ENCODE measurements at places on chromosomes 5 and 9.

- H3K4me1 ChIP-seq, result no peaks in the 10 kb centered on the region
- H3K36me3 ChIP-seq, result no peaks in the 10 kb centered on the region
- no peaks in the 10 kb centered on the region for H3K27me3 ChIP-seq
- no peak overlapping the region for H3K27ac ChIP-seq
- no peak overlapping the region for H3K4me3 ChIP-seq
These were observed 37.3 kb upstream of the TRIO start for GRCh38 chr5:14105718-14106410.

- peak; percentile 34 for DNase-seq
- peak overlapping the region; percentile 12 for H3K27ac ChIP-seq
- peaks cover 13% of the 10 kb centered on the region for H3K4me1 ChIP-seq
- no peak overlapping the region for H3K4me3 ChIP-seq
- no peaks in the 10 kb centered on the region for H3K27me3 ChIP-seq
These were observed 11.4 kb upstream of the ANKRD33B start for GRCh38 chr5:10552183-10553143.

- DNase-seq, result peak; percentile 44
- H3K4me1 ChIP-seq, result no peaks in the 10 kb centered on the region
- H3K4me3 ChIP-seq, result no peak overlapping the region
- H3K36me3 ChIP-seq, result no peaks in the 10 kb centered on the region
- H3K27me3 ChIP-seq, result no peaks in the 10 kb centered on the region
- H3K27ac ChIP-seq, result no peak overlapping the region
These were observed 7.0 kb downstream of the IGFBPL1 start for GRCh38 chr9:38417003-38417945.

- no peaks in the 10 kb centered on the region for H3K36me3 ChIP-seq
- H3K4me3 ChIP-seq, result no peak overlapping the region
- H3K4me1 ChIP-seq, result no peaks in the 10 kb centered on the region
- no peak overlapping the region for H3K27ac ChIP-seq
- no peaks in the 10 kb centered on the region for H3K27me3 ChIP-seq
- DNase-seq, result no peak
These were observed 1791.8 kb upstream of the WWC1 start for GRCh38 chr5:166499447-166500240.

- H3K4me1 ChIP-seq, result peaks cover 24% of the 10 kb centered on the region
- no peaks in the 10 kb centered on the region for H3K36me3 ChIP-seq
- H3K27ac ChIP-seq, result peak overlapping the region; percentile 26
These were observed 130.9 kb downstream of the C9orf50 start for GRCh38 chr9:129489838-129490582.

GRCh38 chr5:43643327-43643726 lies 40.3 kb downstream of the NNT start:
- no peak for DNase-seq
- H3K36me3 ChIP-seq, result peaks cover 55% of the 10 kb centered on the region
- H3K27me3 ChIP-seq, result no peaks in the 10 kb centered on the region
- H3K27ac ChIP-seq, result no peak overlapping the region
- no peak overlapping the region for H3K4me3 ChIP-seq

GRCh38 chr5:67903656-67904055 lies 311.9 kb upstream of the PIK3R1 start:
- no peak overlapping the region for H3K4me3 ChIP-seq
- no peaks in the 10 kb centered on the region for H3K27me3 ChIP-seq
- no peaks in the 10 kb centered on the region for H3K36me3 ChIP-seq
- H3K4me1 ChIP-seq, result no peaks in the 10 kb centered on the region
- DNase-seq, result no peak
- no peak overlapping the region for H3K27ac ChIP-seq

DNA sequence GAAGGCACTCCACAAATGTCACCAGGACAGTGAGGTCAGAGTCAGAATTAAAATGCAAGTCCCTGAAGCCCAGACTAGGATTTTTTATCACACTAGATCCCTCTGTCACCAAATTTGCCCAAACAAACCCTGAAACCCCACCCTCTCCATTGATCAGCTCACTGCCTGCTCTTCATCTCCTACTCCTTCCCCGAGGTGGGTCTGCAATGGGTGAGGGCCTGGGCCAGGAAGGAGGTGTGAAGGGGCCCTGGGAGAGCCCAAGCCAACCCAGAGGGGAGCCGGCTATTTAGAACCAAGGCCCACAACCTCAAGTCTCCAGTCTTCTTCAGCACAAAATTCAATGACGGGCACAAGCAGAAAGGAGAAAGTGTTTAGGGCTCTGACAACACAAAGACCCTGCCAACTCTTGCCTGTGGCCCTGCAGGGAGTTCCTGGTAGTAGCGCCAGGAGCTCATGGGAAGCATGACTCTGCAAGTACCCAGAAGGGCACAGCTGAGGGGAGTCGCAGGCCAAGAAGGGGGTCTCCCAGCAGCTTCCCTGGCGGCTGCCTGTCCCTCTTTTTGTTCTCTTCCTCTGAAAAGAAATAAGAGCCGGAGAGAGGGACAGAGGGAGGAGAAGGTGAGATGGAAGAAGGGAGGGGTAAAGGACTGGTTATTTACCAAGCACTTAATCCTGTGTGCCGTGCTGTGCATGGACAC lies 5.5 kb downstream of the FOXI1 start:
- H3K36me3 ChIP-seq, result no peaks in the 10 kb centered on the region
- no peak overlapping the region for H3K27ac ChIP-seq
- no peaks in the 10 kb centered on the region for H3K27me3 ChIP-seq
- DNase-seq, result no peak

DNA sequence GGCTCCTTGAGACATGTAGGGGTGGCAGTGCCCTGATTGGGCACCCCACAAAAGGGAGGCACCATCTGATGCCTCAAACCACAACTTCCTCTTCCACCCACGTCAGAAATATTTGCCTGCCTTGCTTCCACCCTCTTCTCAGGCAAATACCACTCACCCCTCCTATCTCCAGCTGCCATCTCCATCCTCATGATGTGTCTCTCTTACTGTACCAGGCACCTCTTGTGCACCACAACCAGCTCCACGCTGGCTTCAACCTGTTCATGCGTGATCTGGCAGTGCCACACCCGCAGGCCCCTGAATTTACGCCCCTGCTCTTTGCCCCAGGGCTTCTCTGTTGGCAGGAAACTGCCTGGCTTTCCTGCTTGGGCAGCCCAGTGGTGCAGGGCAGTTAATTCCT lies 87.8 kb upstream of the HSPA9 start:
- peaks cover 52% of the 10 kb centered on the region for H3K27me3 ChIP-seq
- peaks cover 11% of the 10 kb centered on the region for H3K4me1 ChIP-seq
- H3K4me3 ChIP-seq, result no peak overlapping the region
- H3K36me3 ChIP-seq, result no peaks in the 10 kb centered on the region
- peak; percentile 65 for DNase-seq
- no peak overlapping the region for H3K27ac ChIP-seq

DNA sequence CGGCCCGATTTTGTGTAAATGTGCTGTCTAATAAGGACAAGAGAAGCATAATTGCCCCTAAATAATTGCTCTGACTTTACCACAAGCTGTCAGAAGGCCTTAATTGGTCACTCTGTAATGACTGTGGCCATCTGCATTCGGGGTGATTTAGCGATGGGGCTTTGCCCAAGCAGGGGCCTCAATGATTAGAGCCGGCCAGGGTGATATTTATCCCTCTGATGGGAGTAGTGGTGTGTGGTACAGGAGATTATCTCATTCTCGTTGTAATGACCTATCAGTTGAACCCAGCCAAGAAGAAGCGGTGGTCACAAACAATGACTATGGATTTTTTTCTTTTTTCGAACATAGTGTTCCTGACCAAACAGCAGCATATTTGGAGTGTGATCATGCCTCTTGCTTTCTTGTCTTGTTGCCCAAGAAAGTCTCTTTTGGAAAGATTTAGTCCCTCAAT lies 72.0 kb upstream of the SAP30L start:
- no peaks in the 10 kb centered on the region for H3K4me1 ChIP-seq

GRCh38 chr5:76788362-76788761 lies 30.5 kb upstream of the F2RL1 start:
- H3K27ac ChIP-seq, result no peak overlapping the region
- no peaks in the 10 kb centered on the region for H3K36me3 ChIP-seq
- no peaks in the 10 kb centered on the region for H3K4me1 ChIP-seq
- H3K4me3 ChIP-seq, result no peak overlapping the region

DNA sequence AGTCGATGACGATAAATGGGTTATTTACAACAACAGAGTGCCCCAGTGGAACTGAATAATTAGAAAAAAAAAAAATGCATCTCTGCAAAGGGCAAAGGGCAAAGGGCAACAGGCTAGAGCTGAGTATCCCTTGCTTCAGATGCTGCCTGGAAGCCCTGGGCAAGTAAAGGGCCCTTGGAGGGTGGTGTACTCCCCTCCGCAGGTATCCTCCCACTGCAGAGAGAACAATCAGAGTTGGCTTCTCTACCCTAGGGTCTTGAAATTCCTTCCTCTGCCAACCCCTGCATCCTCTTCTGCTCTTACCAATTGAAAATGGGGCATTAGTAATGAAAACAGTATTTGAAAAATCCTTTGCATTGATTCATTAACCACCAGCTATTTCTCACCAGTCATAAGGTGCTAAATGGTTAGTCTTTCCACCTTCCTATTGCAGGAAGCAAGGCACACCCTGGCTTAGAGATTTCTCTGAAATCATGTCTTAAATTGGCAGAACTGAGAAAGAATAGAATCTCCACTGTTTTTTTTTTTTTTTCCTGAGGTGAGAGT lies 122.6 kb downstream of the SEMA6A start:
- no peak for DNase-seq
- no peak overlapping the region for H3K27ac ChIP-seq
- no peaks in the 10 kb centered on the region for H3K4me1 ChIP-seq
- no peaks in the 10 kb centered on the region for H3K36me3 ChIP-seq
- H3K27me3 ChIP-seq, result no peaks in the 10 kb centered on the region

- no peak overlapping the region for H3K4me3 ChIP-seq
- peaks cover 13% of the 10 kb centered on the region for H3K27me3 ChIP-seq
- H3K27ac ChIP-seq, result no peak overlapping the region
- H3K4me1 ChIP-seq, result no peaks in the 10 kb centered on the region
These were observed 35.2 kb downstream of the PCDHAC2 start for GRCh38 chr5:141001446-141001843.

GRCh38 chr5:146645342-146645741 lies 129.4 kb upstream of the GPR151 start:
- no peak overlapping the region for H3K4me3 ChIP-seq
- peaks cover 3% of the 10 kb centered on the region for H3K27me3 ChIP-seq
- peak; percentile 9 for DNase-seq

- H3K27ac ChIP-seq, result no peak overlapping the region
- H3K4me3 ChIP-seq, result no peak overlapping the region
- no peaks in the 10 kb centered on the region for H3K36me3 ChIP-seq
- no peaks in the 10 kb centered on the region for H3K4me1 ChIP-seq
These were observed 29.6 kb downstream of the ADRB2 start for GRCh38 chr5:148856009-148856367.

- H3K27me3 ChIP-seq, result no peaks in the 10 kb centered on the region
- no peaks in the 10 kb centered on the region for H3K4me1 ChIP-seq
- no peak for DNase-seq
- H3K27ac ChIP-seq, result no peak overlapping the region
- peaks cover 76% of the 10 kb centered on the region for H3K36me3 ChIP-seq
These were observed 38.3 kb downstream of the BICD2 start for GRCh38 chr9:92726348-92726747.

- no peaks in the 10 kb centered on the region for H3K36me3 ChIP-seq
- no peak overlapping the region for H3K4me3 ChIP-seq
- H3K4me1 ChIP-seq, result no peaks in the 10 kb centered on the region
- no peak overlapping the region for H3K27ac ChIP-seq
- no peak for DNase-seq
- H3K27me3 ChIP-seq, result peaks cover 40% of the 10 kb centered on the region
These were observed 175.8 kb upstream of the FSTL4 start for GRCh38 chr5:133788121-133788520.

All from DND-41 (cell line).